ENCODE measurements at places on chromosomes 2 and 18. TPM values are rescaled to one million over a fixed set of nuclear protein-coding genes. Genes with fewer than 3 reads are reported as not detected.

DSG2 gene
- 0.13 TPM for total RNA-seq

CROCC2 gene
- not detected for total RNA-seq

DNA sequence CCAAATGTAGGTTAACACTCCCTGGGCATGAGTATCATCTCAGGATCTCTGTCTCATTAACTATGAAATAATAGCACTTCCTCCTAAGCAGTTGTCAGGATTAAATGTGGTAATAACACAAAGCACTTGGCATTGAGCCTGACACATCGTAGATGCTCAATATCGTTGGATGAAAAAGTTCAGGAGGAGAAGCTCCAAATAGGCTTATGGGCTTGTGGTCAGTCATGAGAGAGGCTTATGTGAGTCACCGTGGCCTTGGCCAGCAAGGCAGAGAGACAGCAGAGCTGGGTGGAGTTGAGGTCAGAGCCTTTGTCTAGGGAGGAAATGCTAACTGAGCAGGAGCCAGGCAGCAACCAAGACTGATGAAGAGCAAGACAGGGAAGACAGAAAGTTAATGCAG lies 68.3 kb upstream of the PPM1B start:
- peak overlapping the region; percentile 13 for H3K27ac ChIP-seq
- H3K4me3 ChIP-seq = no peak overlapping the region
- H3K27me3 ChIP-seq = no peaks in the 10 kb centered on the region

GRCh38 chr2:207855591-207855990 lies 85.9 kb upstream of the FZD5 start:
- no peak overlapping the region for H3K27ac ChIP-seq
- no peaks in the 10 kb centered on the region for H3K36me3 ChIP-seq
- no peaks in the 10 kb centered on the region for H3K4me1 ChIP-seq
- no peaks in the 10 kb centered on the region for H3K27me3 ChIP-seq

- peak overlapping the region; percentile 80 for H3K4me3 ChIP-seq
- no peaks in the 10 kb centered on the region for H3K27me3 ChIP-seq
- H3K4me1 ChIP-seq = peaks cover 54% of the 10 kb centered on the region
- peak; percentile 47 for DNase-seq
Observed at GRCh38 chr18:79400591-79401381, 5.1 kb downstream of the NFATC1 start.

DNA sequence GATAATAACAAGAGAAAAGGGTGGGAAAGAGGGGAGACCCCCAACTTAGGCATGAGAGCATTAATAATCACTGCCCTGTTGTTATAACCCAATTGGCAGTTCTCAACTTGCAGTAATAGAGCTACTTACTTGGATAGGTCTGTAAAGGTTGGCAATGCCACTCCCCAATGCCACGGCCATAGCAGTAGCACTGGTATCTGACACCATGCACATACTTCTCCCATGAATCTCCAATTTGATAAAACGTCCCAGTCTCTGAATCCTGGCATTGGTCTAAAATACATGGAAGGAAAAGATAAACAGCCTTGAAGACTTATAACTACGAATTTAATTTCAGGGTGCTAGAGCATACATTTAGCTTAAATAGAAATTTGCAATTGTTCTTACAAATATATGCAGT lies 16.8 kb downstream of the FN1 start:
- no peak overlapping the region for H3K27ac ChIP-seq
- no peaks in the 10 kb centered on the region for H3K4me1 ChIP-seq
- H3K4me3 ChIP-seq = no peak overlapping the region
- DNase-seq = no peak
- no peaks in the 10 kb centered on the region for H3K36me3 ChIP-seq
- H3K27me3 ChIP-seq = peaks cover 39% of the 10 kb centered on the region

- peaks cover 2% of the 10 kb centered on the region for H3K27me3 ChIP-seq
- H3K4me3 ChIP-seq = no peak overlapping the region
- no peaks in the 10 kb centered on the region for H3K4me1 ChIP-seq
Observed at GRCh38 chr18:6406910-6407470, 7.7 kb downstream of the L3MBTL4 start.

GRCh38 chr2:120983344-120983743 lies 247.7 kb downstream of the GLI2 start:
- H3K36me3 ChIP-seq = no peaks in the 10 kb centered on the region
- DNase-seq = no peak
- H3K27ac ChIP-seq = no peak overlapping the region
- no peaks in the 10 kb centered on the region for H3K4me1 ChIP-seq

- no peak overlapping the region for H3K4me3 ChIP-seq
- DNase-seq = no peak
- H3K4me1 ChIP-seq = no peaks in the 10 kb centered on the region
Observed at GRCh38 chr2:30684026-30684425, 123.2 kb downstream of the CAPN13 start.
